ENCODE measurements at places on chromosomes 6 and 20.

DNA sequence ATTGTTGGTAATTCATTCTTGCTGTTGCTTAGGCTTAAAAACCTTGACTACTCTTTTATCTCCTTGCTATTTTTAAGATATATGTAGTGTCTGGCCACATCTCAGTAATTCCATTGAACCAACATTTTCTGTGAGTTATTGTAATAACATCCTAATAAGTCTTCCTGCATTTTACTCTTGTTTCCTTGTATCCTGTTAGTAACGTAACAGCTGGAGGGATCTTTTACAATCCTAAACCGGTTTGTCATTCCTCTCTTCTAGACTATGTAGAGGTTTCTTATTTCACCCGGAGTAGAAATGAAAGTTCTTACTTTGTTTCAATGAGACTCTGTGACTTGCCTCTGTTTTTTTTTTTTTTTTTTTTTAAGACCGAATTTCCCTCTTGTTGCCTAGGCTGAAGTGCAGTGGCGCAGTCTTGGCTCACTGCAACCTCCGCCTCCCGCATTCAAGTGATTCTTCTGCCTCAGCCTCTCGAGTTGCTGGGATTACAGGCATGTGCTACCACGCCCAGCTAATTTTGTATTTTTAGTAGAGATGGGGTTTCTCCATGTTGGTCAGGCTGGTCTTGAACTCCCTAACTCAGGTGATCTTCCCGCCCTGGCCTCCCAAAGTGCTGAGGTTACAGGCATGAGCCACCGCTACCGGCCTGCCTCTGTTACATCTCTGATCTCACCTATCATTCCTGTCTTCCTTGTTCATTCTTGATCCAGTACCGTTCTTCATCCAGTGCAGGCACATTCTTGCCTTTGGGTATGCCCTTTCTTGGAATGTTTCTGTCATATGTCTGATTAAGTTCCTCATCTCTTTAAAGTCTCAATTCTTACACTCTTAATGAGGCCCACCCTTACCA is 44.7 kb downstream of the NCOA3 start:
- DNase-seq, result peak; percentile 50

DNA sequence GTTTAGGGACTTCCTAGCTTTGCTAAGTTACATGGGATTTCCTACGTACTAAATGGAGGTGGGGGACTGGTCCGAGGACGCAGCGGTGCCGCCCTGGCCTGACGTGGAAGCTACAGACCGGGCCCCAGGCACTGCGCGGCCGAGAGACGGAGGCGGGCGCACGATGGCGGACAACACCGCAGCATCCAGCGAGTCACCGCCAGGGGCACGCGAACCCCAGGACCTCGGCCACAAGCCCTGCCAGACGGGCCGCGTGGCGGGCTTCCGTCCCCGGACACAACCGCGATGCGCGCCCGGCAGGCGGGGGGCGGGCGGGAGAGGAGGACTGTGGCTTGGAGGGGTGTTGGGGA is 1516.9 kb upstream of the DEFB115 start:
- no peak for DNase-seq

DNA sequence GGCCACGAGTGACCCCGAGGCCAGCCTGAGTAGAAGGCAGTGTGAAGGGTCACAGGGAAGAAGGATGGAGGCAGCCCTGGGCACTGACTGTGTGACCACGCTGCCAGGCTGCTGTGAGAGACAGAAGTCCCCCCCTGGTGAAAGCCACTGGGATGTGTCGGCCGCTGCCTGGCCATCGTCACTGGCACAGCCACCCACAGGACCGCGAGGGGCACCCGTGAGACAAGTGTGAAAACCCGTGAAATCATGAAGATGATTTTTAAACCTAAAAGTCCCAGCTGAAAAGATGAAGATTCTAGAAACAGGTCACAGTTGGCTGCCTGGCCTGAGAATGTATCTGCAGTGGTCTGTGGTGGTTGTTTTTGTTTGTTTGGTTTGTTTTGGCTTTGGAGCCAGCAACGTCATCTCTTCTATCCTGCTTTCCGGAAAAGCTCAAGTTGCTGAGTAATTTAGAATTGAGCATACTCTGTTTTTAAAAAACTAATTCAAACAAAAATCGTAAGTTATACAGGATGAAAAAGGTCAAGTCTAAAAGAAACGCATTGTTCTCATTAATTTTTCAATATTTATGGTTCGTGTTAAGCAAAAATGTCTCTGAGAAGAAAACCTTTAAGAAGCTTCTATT is 94.7 kb downstream of the HUS1B start:
- no peak for DNase-seq

- DNase-seq, result no peak
These were observed 9.1 kb downstream of the EBF4 start for GRCh38 chr20:2701671-2702081.

- DNase-seq, result peak; percentile 27
These were observed 427.3 kb upstream of the GJE1 start for GRCh38 chr6:141705431-141705830.

GRCh38 chr6:115896538-115897129 is 164.1 kb downstream of the FRK start:
- no peak for DNase-seq

DNA sequence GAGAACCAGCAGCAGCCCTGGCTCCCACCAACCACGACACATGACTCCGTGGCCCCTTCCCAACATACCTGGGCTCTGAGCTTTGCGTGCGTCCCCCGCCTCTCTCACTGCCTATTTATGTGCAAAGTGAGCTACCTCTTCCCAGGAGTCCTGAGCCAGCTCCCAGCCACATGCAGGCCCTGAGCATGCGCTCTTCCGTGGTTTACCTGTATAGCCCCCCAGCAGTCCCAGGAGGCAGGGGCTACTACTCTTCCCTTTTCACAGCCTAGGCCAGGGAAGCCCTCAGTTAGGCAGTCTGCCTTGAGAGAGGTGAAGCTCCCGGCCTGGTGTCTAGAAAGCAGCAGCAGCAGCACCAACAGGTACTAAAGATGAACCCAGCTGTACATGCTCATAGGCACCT is 114.8 kb upstream of the CDYL start:
- no peak for DNase-seq

DNA sequence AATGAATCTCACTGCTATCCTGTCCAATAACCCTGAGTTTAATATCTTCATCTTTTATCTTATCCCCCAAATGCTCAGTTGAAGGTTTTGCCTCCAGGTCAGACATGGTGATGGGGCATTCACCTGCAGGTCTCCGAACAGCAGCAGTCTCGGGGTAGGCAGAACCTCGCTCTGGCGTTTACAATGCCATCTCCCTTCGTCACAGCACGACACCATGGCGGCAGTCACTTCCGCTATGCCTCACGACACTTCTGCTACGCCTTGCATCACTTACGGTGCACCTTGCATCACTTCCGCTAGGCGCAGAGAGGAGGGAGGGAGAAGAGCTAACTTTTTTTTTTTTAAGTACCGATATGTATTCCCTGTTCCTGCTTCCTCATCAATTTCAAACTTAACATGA is 194.9 kb downstream of the BCAS1 start:
- peak; percentile 33 for DNase-seq

DNA sequence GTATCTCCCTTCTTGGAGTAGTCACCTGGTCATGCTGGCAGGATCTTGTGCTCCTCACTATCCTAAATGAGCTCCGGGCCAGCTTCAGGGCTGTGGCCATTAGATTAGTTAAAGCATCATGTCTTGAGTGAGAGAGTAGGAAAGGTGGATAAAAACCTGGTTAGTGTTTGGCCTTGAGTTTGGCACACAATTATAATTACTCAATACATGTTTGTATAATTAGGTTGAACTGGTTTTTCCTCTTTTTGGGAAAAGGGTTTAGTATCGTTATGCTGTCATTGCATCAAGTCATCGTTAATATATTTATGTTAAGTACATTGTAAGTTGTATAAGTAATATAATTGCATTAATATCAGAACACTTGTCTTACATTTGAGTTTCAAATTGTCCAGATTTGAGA is 126.3 kb downstream of the CDKAL1 start:
- DNase-seq, result peak; percentile 46

DNA sequence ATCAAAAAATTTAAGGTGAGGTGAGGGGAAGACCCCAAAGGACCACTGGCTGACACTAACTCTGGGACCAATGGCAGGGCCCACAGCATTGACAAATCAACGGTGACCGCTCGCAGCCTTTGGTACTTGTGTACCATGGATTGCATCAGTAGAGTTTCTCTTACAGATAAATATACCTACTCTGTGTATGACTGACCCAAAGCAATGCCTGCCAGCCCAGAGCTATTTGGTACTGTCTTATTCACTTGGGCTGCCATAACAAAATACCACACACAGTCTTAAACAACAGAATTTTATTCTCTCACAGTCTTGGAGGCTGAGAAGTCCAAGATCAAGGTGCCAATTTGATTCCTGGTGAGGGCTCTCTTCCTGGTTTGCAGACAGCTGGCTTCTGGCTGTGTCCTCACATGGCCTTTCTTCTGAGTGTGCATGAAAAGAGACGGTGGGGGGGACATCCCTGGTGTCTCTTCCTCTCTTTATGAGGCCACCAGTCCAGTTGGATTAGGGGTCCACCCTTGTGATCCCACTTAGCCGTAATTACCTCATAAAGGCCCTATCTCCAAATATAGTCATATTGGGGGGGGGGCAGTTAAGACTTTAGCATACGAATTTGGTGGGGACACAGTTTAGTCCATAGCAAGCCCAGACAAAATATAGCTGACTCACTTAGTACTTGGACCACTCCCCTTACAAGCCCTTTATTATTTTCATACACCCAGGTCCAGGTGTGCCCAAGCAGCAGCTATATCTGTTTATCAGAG is 336.3 kb downstream of the CD83 start:
- DNase-seq, result no peak

DNA sequence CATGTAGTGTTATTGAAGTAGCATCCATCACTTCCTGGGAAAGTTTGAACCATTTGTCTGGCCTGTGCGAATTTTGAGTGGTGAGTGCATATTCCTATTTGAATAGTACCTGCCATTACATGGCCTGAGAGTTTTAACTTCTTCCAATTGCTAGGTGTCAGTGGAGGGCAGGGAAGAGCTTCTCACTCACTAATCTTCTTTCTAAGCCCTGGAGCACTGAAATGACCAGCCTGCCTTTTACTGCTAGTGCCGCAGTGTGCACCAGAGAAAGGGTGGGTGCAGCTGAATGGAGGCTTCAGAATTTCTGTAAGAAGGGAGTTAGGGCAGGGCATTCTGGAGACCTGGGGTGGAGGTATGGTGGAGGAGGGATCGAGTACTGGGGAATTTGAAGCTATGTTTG is 45.5 kb downstream of the RNF144B start:
- no peak for DNase-seq

DNA sequence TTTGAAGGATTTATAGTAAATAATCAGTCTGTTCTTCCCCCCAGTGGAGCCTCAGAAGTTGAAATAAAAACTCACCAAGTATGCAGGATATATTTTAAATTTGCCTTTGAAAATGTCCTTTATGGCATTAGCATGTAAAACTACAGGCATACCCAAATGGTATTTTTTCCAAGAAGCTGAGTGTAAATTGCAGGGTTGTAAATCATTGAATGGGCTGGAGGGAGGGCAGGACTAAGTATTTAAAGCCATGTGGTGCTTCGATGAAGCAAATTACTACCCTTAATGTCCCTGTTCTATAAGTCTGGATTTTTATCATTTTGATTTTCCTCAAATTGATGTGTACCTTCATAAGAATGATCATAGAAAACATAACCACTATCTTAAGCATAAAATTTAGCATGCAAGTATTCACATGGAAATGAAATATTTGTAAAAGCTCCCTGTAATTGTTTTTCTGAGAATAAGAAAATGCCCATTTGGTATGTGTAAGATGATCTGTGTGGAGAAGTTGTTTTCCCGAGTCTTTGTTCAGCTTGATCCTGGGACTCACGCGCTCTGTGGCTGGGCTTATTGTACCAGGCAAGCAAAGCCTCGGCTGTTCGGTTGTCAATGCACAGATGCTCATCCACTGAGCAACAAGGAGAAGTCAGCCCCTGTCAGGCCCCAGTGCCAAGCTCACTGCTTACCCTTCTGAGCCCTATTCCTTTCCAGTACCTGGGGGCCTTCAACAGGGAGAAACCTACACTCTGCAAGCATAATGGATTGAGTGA is 66.7 kb downstream of the CD164 start:
- DNase-seq, result no peak

DNA sequence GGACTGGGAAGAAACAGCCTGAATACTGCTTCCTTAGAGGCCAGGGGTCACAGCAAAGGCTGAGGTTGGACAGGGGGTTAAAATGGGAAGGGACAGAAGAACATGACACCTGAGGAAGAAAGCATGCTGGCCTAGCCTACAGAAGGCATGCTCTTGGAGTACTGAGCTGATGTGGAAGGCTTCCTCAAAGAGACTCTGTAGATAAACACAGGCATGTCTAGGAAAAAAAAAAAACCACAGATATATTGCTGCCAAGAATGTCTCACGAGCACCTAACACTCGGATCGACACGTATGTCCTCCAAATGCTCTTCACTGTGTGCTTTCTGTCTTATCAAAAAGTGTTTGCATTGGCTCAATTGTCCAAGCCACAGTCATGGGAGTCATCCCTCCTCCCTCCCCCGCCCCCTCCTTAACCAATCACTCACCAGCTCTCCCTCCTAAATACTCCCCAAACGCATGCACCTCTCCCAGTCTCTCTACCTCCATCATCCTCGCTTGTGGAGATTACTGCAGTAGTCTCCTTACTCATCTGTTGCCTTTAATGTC is 101.1 kb upstream of the LRFN2 start:
- DNase-seq, result no peak

DNA sequence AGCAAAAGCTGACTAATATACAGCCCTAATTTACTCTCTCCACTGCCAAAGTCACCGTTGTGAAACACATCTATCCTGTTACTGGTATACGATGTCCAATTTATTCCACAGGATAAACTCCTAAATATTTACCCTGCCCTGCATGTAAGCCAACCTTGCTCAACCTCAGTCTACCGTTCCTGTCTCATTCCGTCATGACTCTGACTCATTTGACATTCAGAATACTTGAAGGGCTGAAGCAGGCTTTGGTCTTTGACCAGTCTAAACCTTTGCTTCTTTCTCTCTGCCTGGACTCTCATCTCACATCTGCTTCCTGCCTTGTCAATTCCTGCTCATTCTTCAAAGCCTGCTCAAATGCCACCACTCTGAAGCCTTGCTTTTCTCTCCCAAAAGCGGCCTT is 157.5 kb downstream of the SCP2D1 start:
- peak; percentile 46 for DNase-seq

DNA sequence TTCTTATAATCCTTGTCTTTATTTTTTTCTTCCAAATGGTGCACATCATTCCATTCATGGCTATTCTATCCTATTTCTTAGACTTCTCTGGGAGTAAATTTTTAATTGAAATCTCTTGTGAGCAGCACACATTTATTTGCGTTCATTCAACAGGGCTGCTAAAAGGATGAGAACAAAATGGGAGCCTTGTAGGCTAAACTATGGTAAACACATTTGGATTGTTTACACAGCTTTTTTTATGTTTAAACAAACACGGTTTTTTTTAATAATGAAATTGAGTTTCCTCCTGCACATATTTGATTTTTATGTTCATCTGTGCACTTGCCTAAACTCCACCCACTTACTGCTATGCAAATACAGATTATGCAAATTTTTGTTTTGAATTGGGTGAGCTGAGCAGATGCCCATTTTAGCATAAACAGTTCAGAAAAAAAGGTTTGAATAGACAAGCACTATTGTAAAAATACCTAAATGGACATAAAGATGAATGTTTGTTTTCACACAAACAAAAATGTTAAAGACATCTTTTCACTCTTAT is 92.0 kb downstream of the OLIG3 start:
- no peak for DNase-seq

Data from trophoblast cell (in vitro differentiated cells and primary cell).